ENCODE measurements at places on chromosomes 11 and 22.

GRCh38 chr11:36501236-36501635, 8.8 kb downstream of the TRAF6 start:
- DNase-seq: no peak

DNA sequence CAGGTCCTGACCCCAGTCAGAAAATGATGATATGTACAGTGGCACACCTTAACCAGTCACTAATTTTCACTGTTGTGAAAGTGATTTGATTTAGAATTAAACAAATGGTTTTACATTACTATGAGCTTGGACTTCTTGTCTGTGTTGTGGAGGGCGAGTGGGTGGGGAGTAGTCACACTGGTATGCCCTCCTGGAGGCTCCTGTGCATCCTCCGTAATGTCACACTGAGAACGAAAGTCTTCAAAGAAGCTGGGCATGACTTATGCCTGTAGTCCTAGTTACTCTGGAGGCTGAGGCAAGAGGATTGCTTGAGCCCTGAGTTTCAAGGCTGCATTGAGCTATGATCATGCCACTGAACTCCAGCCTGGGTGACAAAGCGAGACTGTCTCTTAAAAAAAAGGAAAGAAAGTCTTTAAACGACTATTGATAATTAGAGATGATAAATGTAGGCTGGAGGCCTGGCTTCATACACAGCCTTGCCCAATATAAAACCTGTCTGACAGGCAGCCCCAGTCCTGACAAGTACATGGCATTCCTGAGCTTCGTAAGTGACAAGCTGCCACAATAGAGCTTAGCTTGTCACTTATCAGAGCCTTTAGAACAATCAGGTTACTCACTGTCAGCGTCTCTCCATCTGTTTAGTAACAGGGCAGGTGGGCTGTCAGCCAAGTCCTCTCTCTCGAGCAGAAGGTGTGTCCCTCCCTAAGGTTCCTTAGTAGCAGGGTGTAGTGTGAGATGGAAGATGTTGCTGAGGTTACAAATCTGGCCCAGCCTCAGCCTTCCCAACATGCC, 5.0 kb upstream of the LIMK2 start:
- DNase-seq: no peak

GRCh38 chr11:65488273-65489034, 10.4 kb upstream of the MALAT1 start:
- peak; percentile 78 for DNase-seq

DNA sequence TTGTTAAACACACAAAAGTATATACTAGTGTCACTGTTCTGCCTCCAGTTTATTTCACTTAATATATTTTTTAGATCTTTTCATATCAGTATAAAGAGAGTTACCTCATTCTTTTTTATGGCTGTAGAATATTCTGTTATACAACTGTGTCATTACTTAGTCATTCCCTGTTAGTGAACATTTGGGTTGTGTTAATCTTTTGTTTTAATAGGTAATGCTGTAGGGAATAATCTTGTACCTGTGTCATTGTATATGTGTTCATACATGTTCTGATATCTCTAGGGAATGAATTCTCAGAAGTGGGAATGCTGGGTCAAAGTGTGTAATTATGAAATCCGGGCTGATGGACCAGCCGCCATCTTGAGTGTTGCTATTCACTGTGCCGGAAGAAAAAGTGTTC, 71.4 kb downstream of the SWAP70 start:
- DNase-seq: no peak

- DNase-seq: no peak
These were observed 41.5 kb downstream of the CADM1 start for GRCh38 chr11:115462757-115463156.

Data from fibroblast of skin of back (primary cell).